Pulmonary artery endothelial cell (primary cell): ENCODE measurements at places on chromosomes 16 and 17.

DNA sequence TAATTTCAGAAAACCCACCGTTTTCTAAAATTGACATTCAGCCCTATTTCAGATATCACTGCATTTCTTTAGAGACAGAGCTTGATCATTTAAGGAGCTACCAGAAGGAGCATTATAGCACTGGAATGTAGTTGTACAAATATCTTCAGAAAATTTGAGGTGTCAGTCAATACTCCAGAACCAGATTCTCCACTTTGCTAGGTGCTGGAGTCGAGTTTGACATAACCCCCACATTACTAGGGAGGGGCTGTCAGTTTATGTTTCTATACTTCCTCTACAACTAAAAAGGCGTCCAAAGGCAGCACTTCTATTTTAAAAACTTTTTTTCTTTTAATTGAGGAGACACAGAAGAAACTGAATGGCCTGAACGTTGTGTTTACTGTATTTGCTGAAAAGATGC lies 892 bp upstream of the KIAA0513 start:
- DNase-seq = no peak

DNA sequence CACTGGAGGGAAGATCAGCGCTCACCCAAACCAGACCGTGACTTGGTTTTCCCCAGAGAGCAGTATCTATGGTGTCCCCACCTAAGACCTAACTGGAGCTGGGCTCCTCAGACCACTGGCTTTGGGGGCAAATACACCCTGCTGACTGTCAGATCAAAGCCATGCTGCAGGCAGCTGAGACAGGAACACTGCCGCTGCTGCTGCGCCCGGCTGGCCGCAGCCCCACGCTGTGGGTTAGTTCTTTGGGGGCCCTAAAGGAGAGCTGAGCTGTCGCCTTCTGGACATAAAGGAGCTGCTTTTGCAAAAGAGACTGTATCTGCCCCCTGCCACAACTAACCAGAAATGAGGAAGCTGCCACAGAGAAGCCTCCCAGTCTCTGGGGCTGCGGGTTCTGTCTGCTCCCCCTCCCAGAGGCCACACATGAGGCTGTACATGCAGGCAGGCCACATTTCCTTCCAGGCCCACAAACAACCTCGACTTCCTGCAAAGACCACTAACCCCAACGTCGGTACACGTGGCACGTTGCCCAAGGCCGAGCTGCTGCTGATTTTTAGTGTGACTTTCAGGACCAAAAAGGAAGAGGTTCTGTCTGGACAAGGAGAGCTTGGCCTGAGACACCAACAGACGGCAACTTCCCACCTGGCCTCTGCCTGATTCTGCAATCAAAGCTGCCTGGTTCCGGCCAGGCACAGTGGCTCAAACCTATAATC lies 18.2 kb upstream of the ABR start:
- DNase-seq = no peak

DNA sequence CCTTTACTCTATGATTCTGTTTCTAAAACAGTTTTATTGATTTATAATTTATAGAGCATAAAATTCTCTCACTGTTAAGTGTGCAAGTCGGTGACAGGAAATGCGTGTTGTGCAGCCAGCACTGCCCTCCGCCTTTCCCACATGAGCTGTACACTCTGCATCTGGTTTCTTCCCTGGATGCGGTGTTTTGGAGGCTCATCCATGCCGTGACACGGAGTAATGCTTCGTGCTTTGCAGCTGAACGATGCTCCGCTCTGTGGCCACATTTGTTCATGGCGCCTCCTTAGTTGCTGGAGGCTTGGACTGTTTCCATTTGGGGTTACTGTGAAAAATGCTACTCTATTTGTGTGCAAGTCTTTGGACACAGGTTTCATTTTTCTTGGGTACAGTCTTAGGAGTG lies 7.2 kb upstream of the IGFALS start:
- no peak for DNase-seq

GRCh38 chr17:70604854-70605253 lies 435.5 kb downstream of the KCNJ2 start:
- no peak for DNase-seq

GRCh38 chr16:11796227-11797165 lies 562 bp downstream of the ZC3H7A start:
- DNase-seq = no peak
